Glutamatergic neuron (in vitro differentiated cells): ENCODE measurements at places on chromosomes 1 and 21.
A peak's percentile ranks its signal among the peaks of the same experiment; 100 is the strongest.

DNA sequence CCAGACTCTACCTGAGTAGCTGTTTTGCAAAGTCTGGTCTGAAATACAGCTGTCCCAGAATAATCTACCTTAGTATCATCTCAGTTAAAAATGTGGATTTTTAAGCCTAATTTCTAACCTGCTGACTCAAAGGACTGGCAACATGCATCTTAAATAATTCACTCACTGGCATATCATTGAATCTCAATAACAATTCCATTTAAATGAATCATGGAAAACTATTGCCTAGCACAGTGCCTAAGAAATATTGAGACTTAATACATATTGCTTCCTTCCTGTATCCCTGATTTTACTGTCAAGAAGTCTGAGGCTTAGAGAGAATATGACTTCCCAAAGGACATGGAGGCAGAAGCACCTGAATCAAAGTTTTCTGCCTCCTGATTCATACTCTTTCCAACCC lies 3.1 kb downstream of the CCDC190 start:
- DNase-seq, result no peak

DNA sequence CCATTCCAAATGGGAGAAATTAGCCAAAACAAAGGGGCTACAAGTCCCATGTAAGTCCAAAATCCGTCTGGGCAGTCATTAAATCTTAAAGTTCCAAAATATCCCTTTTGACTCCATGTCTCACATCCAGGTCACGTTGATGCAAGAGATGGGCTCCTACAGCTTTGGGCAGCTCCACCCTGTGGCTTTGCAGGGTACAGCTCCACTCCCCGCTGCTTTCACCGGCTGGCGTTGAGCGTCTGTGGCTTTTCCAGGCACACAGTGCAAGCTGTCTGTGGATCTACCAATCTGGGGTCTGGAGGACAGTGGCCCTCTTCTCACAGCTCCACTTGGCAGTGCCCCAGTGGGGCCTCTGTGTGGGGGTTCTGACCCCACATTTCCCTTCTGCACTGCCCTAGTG lies 130.2 kb downstream of the TPR start:
- DNase-seq, result peak; percentile 28

GRCh38 chr21:42093991-42094421 lies 22.9 kb downstream of the UMODL1 start:
- DNase-seq, result no peak

DNA sequence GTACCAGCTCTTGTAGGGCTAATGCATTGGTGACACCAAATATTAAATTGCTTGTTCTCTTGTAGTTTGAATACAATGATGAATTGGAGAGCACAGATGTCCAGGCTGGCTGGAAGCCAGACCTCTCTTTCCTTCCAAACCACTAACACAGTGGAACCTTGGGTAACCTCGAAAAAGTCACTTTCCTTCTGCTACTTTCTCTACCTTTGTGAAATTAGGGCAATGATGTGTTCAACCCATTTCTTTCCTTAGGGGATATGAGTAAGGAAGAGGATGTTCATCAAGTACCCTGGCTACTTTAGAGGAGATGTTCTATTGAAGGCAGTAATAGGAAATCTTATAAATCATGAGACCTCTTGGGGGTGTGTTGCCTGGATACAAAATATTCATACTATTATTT lies 55.7 kb downstream of the XCL2 start:
- DNase-seq, result no peak

GRCh38 chr21:16426936-16427335 lies 697.2 kb downstream of the USP25 start:
- DNase-seq, result no peak

DNA sequence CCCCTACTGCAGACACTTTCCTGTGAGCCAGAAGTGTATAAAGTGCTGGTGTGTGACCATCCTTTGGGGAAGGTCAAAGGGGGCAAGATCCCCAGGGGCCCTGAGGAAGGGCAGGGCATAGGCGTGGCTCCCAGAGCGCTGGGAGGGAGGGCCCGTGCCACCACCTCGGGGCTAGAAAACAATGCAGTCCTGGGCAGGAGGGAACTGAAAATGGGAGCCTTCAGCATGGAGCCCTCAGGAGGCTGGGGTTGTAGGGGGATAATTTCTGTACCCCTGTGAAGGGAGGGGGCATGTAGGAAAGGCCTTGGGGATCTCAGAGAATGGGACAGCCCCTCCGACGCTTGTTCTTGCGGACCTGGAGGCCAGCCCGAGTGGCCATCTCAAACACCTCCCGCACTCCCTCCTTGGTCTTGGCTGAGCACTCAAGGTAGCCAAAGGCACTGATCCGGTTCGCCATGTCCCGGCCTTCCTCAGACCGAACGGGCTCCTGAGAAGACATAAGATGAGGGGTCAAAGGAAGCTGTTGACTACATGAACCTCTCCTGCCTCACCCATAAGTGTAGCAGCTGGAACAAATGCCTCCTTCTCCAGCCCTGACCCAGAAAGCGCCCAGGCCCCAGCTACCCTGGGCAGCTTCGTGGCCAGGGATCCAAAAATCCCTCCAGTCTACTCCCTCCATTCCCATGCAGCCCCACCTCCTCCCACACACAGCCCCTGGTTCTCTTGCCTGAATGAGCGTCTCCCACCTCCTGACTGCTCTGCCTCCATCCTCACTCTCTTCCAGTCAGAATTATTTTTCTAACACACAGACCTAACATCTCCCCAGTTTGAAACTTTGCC lies 5.5 kb downstream of the RHOC start:
- DNase-seq, result peak; percentile 2

- DNase-seq, result no peak
Measured at GRCh38 chr1:91381844-91382243, 22.8 kb downstream of the HFM1 start.

DNA sequence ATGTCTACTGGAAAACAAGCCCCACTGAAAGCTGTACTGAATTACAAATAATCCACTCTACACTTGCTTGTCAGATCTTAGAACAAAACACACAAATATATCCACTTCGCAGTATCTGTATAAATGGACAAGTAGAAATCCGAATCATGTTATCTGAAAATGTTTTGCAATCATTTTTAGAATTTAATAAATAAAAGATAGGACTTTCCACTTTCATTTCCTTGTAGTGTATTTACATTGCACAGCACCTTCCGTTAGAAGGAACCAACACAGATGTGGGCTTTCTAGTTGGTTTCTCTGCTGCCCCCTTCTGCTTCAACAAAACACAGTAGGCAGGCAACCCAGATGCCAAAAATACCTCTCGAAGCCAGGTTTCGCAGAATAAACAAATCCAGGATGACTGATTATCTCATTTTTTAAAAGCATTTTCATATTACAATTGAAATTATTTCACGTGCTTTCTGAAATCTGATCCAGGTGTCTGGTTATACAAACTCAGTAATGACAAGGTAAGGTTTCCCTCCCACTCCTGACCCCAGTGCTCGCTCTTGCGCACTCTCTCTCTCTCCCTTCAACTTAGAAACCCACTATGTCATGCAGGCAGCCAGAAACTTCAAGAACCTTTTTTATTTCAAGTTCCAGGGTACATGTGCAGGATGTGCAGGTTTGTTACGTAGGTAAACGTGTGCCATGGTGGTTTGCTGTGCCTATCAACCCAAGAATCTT lies 389.9 kb downstream of the SMYD3 start:
- DNase-seq, result no peak

- peak; percentile 47 for DNase-seq
Measured at GRCh38 chr1:24912376-24913273, 17.5 kb downstream of the RUNX3 start.

GRCh38 chr1:173669491-173669941 lies at the start of gene ANKRD45:
Gene ANKRD45 (minus strand): TSS chr1:173669851. CDS start chr1:173659418, 10,433 bp downstream.
- DNase-seq, result peak; percentile 80

- DNase-seq, result no peak
Measured at GRCh38 chr1:219277304-219278105, 103.8 kb downstream of the LYPLAL1 start.

DNA sequence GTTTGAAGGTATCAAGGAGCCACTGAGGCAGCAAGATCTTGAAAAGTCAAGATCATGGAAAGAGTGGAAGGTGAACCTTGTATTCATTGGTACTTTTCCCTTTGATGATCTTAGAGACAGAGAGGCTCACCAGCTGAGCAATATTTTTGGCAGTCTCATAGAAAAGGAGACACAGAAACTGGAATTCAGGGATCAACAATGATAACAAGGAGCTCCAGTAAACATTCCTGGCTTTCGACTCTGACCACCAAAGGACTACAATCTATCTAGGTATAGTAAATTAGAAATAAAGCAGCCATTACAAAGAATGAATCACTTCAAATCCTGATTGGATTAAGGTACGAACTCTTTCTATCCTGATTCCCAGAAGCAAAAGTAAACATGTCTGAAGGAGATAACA lies 615.4 kb downstream of the KIF26B start:
- no peak for DNase-seq

GRCh38 chr1:228283476-228284147 lies 75.8 kb downstream of the OBSCN start:
- no peak for DNase-seq

DNA sequence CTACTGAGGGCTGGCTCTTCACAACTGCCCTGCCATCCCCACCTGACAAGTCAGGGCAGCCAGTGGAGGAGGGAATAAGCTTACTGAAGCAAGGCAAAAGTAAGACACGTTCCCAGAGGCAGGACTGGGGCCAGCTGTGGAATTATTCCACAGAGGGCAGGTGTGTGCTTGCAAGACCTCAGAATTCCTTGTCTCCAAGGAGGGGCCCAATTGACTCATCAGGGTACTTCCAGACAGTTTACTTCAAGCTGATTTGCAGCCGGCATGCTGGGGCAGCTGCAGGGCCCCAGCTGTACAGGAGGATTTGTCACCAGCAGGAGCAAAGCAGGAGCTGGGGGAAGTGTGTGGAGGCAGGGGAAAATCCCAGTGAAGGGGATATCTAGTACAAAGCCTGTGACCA lies 167.5 kb upstream of the CAMK1G start:
- DNase-seq, result no peak

GRCh38 chr1:96313216-96313615 lies 408.4 kb upstream of the PTBP2 start:
- DNase-seq, result no peak

DNA sequence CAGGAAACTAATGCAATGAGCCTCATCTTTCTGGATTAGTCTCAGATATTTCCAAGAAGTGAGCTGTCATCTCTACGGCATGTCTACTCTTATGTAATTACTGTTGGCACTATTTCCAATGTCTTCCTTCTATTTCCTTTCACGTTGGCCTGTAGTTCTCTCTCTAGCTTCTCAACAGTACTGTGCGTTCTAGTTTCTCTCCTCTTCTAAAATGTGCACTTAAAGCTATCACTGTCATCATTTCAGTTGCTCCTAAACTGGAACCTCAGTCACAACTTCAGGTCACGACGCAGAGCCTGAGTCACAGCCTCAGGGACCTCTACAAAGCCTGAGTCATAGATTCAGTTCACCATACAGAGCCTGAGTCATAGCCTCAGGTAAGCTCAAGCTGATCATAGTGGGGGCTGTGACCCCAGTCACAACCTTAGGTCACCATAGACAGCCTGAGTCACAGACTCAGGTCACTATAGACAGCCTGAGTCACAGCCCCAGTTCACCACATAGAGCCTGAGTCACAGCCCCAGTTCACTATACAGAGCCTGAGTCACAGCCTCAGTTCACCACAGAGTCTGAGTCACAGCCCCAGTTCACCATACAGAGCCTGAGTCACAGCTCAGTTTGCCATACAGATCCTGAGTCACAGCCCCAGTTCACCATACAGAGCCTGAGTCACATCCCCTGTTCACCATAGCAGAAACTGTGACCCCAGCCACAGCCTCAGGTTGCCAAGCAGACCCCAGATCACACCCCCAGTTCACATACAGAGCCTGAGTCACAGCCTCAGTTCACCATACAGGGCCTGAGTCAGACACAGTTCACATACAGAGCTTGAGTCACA lies 13.0 kb downstream of the WNT9A start:
- no peak for DNase-seq

- no peak for DNase-seq
Measured at GRCh38 chr1:154219541-154219940, 1.2 kb upstream of the UBAP2L start.

DNA sequence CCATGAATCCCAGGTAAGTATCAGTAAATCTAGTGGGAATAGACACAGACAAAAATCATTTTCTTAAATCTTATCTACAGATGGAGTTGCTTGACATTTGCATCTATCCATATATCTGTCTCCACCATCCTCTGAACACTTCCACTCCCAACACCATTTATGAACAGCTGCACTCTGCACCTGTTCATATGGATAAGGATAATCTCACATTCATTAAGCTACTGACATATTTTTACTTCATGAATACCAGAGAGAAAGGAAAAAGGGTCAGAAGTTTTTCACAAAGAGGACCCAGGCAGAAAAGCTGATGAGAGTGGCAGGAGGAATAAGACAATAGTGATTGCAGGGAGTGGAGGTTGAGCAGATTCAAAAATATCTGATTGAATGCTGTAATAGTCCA lies 222.6 kb downstream of the DNAH14 start:
- no peak for DNase-seq

DNA sequence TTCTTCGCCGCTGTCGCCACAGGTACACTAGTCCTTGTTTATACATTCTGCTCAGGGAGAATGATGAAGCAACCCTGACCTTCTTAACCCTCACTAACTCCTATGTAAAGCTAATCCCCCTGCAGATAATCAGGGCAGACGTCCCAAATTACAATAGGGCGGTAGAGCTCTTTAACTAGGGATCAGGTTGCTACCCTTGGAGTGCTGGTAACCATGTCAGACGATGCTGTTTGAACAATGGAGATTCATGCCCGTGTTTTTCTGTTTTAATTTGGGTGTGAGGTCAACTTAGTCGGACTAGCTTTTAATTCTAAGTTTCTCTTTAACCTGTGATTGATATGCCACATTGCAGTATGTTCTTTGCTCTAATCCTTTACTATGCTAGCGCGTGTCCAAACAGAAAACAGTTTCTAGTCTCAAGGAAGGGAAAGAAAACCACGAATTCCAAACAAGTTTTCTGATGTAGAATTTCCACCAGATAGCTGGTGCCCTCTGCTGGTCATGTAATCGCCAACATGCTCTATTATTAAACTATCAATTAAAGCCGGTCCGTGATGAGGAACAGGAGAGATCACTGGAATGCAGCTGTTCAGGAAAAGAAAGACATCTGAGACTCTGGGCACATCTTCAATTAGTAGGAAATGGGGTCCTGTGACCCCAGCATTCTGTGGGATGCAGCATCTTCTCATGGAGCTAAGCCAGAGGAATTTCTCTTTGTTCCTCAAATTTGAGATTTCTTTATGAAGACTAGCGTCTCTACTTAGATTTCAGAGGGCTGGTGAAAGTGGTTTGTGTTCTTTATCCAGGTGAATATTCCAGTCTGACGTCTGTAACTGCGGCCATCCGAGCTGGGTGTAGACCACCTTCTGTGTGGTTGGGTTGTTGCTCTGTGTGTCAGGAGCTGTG lies 18.3 kb upstream of the VAMP3 start:
- DNase-seq, result peak; percentile 53

GRCh38 chr1:109521002-109521951 lies 11.8 kb upstream of the AMIGO1 start:
- no peak for DNase-seq

DNA sequence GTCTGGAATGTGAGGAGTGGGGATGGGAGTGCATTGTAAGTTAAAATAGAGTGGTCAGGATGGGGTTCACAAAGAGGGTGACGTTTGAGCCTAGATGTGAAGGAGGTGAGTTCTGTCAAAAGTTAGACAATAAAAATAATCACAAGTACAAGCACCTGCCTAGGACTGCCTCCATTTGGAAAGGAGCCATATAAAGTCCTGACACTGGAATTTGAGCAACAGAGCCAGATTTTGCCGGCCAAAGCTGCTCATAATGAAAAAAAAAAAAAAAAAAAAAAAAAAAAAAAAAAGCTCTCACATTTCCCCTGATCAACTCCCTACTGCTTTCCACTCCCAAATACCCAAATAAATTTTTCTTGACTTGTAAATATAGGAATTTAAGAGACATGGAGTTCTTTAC lies 4.1 kb downstream of the PALMD start:
- no peak for DNase-seq

- no peak for DNase-seq
Measured at GRCh38 chr1:247352175-247352574, 20.5 kb upstream of the ZNF496 start.
